Posterior cingulate gyrus (tissue), 11 donors: ENCODE measurements at places on chromosomes 2 and 18.

GRCh38 chr2:45715601-45716379, 64.3 kb downstream of the PRKCE start:
- DNase-seq: no peak

GRCh38 chr2:224369028-224369632, 32.8 kb downstream of the FAM124B start:
- no peak for DNase-seq

- DNase-seq: no peak
These were observed 87.0 kb upstream of the REV1 start for GRCh38 chr2:99576775-99577174.

DNA sequence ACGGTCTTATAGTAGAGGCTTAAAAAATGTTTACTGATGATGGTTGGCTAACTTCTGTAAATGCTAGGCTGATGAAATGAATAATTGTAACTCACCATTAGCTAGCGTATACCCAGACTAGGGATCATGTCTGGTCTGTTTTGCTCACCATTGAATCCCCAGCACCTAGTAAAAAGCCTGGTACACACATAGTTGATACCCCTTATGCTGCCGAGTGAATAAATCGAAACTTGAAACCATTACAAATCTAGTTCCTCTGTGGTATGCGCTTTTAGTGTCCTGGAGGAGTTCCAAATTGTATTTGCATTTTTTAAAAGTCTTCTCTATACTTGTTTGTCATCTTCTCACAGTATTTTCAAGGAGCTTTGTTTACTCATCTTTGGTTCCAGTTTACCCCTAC, 1.3 kb downstream of the TAF1B start:
- no peak for DNase-seq

DNA sequence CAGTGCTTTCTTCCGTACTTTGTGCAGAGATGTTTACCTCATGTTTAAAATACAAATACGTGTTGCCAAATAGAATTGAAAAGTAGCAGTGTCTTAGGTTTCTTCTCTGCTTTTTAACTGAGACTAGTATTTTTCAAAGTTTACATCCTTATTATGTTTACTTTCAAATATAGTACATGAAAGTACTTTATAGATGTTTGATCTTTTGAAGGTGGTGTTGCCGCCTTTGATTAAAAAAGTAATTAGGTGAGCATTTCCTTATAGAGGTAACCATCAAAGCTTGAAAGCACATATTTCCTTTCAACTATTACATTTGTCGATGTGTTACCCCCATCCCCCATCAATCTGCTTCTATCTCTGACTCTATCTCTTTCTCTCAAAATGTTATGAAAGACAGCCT, 87.0 kb downstream of the CERS6 start:
- DNase-seq: no peak

DNA sequence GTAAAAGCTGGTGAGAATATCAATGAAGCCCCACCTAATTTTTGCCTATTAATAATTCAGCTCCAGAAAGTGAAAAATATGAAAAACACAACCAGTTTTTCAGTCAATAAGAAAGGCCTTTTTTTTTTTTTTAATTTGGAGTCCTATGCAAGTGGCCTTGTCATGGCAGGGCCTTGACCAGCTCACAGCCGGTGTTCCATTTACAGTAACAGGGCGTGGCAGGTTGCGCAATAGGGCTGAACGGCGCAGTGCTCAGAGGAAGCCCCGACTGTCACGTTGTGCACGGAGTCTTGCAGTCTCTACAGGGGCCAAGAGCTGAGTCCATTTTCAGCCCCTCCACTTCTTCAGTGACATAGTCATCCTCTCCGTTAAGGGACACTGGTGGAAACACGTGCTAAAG, 184.1 kb upstream of the FN1 start:
- no peak for DNase-seq

- no peak for DNase-seq
These were observed 57.5 kb downstream of the UBE2E3 start for GRCh38 chr2:181037922-181038321.

- DNase-seq: no peak
These were observed 122.9 kb upstream of the SALL3 start for GRCh38 chr18:78856569-78857313.

DNA sequence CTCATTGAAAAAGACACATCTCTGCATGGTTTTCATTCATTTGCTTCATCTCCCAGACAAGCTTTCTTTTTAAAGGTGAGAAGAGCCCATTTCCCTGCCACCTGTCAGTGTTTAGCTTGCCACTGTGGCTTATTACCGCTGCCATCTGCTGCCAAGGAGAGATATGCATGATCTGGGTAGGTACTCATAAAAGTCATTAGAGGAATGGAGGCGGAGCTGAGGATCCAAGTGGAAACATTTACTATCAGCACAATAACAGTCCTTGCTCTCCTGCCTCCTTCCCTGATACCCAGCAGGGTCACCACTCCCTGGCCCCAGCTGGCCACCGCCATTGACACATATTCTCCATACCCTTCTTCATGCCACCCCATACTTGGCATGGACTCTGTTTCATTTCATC, 390.4 kb downstream of the TSN start:
- no peak for DNase-seq

DNA sequence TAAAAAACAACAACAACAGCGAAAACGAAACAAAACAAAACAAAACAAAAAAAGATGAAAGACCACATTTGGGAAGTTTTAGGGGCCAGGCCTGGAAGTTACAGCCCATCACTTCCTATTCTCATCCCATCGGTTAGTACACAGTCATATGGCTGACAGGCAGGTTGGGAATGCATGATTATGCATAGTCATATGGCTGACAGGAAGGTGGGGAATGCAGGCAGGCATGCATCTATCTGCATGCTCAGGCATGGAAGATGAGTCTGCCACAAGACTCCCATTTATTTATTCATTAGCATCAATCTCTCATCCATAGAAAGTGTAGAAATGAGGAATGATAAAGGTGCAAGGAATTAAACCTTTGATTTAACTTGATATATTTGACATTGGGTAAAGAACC, 325.3 kb upstream of the MEX3C start:
- DNase-seq: no peak

DNA sequence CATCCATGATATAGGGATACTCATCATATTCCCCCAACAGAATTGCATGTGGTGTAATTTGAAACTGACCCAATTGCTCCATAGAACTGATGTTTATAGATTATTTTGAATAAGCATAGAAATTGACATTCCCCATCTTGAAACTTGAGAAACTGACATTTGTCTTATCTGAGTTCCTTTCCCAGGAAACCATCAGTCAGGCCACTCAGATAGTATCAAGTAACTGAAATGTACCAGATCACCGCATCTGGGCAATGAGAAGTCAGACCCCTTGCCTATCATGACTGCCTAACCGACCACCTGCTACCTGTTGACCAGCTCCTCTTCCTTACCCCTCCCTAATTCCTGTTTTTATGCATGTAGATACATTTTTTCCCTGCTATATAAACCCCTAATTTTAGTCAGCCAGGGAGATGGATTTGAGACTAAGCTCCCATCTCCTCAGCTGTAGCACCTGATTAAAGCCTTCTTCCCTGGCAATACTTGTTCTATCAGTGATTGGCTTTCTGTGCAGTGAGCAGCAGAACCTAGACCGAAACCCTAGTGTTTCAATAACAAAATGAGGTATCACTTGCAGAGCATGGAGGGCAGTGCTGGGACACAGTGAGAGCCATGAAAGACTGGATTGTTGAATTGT, 274.5 kb downstream of the LPIN1 start:
- DNase-seq: no peak

DNA sequence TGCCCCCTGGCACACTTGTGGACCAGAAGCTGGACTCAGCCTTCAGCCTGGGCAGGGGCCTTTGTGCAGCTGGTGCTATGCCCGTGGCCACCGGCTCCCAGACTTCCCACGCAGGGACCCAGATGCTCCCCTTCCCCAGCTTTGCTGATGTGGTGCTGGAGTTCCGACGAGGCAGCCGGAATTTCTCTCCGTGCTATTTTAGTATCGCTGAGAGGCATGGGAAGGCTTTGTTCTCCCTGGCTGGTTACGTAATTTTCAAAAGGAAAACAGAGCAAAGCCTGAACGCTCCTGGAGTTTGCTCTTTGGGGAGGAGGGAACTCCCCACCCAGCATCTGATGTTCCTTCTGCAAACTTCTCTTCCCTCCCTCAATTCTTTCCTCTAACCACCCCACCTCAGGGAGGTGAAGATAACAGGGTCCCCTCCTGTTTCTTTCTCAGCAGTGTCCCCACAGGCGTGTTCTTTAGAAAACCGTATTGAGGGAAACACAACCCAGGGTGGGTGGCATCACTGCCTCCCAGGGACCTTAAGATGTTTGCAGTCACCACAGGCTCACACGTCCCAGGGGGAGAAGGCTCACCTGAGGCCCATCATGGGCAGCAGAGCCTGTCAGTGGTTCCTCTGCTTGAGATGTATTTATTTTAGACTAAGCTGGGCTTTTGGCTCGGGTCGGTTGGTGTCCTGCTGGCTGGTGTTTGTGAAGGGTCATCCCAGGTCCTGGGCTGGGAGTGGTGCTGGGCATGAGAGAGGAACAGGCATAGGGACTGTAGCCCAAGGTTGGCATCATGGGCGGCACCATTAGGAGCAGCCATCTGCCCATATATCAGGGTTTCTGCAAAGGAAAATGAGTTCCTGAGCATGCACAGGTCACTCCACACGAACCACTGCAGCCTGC, 95.0 kb downstream of the MAPK4 start:
- no peak for DNase-seq

- DNase-seq: peak; percentile 31
These were observed 1.9 kb downstream of the DNMT3A start for GRCh38 chr2:25339791-25340180.

DNA sequence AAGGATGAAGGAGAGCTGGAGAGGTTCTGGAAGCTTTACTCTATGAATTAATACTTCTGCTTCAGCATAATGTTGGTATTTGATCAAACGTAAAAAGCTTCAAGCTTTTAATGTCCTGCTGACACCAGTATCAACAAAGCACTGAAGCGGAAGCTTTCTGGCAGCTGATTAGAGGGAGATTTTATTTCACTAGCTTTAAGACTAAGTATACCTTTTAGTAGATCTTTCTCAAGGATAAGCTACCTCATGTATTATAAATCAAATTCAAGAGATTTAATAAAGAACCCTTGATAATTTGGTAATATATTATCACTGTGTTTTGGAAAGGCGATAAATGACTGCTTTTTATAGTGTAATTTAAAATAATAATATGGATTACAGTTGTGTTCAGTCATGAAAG, 128.0 kb upstream of the CD302 start:
- no peak for DNase-seq

- DNase-seq: no peak
These were observed 51.8 kb downstream of the MERTK start for GRCh38 chr2:111950236-111950635.

GRCh38 chr2:61721382-61721781, 132.5 kb downstream of the FAM161A start:
- no peak for DNase-seq

DNA sequence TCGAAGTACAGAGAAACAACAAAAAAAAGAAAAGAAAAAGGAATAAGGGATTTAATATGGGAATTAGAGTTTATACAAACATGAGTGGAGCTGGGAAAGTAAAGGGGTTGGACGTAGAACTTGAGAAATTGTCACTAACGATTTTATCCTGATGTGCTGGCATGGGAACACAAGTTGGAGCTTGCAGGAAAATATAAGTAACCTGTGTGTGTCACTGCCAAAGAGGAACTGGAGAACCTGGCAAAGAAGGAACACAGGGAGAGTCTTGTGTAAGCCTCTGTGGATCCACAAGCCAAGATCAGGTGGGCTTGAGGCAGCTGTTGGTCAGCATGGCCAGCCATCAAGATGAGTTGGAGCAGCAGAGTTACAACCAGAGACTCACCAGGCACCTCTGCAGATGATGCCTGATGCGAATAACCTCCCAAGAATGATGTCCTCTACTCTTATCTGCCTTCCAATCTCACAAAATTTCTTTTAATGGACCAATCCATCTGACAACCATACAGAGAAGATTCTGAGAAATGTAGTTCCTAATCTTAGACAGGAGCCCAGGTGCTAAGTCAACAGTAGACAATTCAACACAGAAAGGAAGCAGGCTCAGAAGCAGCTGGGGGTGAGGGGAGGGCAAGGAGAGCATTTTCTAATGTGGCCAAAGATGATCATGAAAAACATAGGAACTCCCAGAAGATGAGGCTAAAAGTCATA, 77.0 kb upstream of the SPOPL start:
- no peak for DNase-seq

- DNase-seq: peak; percentile 24
These were observed 40.1 kb upstream of the GALR1 start for GRCh38 chr18:77209587-77209986.

DNA sequence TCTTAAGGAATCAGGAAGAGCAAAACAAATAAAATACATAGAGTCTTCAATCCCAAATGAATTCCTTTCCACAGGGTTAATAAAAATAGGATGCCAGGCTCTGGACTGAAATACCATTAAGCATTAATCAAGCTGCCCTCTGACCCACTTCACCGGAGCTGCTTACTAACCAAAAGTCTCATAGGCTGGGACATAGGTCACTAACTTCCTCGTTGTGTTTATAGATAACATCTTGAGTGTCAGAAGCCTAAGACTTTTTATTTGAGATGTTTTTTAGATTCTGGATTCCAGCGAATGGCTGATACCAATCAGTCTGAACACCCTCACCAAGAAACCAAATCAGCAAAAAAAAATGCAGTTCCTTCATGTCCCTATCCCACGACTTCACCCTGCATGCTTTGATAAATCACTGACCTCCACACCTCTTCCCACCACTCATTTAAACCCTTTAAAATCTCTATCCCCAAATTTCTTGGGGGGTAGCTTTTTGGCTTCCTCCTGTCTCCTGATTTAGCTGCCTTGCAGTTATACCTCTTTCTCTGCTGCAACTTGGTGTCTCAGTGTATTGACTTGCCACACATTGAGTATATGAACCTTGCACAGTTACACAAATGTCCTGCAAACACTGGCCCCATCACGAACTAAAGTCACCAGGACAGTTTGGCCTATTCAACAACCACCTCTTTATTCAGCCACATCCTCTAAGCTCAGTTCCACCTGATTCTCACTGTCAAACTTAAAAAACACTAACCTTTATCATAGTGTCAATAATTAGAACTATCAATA, 399.3 kb downstream of the METTL4 start:
- no peak for DNase-seq

GRCh38 chr2:26459991-26460612, 17.8 kb downstream of the OTOF start:
- DNase-seq: peak; percentile 70

DNA sequence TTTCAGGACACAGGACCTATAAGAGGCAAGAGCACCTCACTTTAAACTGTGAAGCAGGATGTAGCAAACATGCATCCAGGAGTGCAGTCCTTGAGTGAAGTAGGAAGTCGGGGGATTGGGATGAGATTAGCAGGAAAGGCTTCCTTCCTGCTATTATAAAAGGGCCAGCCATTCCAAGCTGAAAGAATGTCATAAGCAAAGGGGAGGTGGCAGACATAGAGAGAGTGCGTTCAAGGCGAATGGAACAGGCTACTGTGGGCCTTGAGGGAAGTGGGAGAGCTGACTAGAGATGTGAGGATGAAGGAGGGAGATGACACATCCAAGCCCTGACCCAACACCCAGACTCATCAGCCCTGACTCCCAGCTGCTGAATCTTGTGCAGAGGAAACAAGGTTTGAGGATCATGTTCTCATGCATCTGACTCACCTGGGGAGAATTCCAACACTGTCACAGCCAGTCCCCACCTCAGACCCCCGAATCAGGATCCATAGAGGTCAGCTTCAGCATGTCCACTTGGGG, 63.9 kb downstream of the GYPC start:
- no peak for DNase-seq
